Stimulated activated CD8-positive, alpha-beta memory T cell treated with anti-CD3 and anti-CD28 coated beads, Interleukin-4, amount 100 ng/mL, for 1 hour (primary cell): ENCODE measurements at places on chromosomes 12 and 14.

DNA sequence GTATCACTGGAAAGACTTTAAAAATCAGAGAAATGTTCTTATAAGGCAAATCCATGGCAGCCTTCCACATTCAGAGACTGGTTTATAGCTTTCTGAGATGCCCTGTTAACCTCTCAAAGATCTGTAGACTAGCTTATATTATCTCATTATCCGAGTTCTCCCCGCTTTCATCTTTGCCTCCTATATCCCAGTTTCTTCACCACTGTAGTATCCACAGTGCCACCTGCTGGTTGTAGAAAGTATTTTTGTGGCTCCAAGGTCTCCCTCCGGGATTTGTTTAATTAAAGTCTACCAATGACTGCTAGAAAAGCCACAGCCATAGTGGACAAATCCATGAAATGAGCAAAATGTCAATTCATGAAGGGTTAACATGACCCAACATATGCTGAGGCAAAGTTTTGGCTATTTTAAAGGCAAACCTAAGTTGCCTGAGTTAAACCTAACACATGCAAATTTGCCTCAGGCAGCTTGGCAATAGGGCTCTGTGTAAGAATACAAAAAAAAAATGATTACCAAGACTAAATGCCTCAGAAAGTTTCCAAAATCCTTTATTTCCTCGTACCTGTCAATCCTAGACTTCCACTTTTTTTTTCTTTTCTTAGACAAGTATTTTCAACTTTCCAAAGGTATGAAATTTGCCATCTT is 218.8 kb upstream of the BMP4 start:
- no peak for DNase-seq

DNA sequence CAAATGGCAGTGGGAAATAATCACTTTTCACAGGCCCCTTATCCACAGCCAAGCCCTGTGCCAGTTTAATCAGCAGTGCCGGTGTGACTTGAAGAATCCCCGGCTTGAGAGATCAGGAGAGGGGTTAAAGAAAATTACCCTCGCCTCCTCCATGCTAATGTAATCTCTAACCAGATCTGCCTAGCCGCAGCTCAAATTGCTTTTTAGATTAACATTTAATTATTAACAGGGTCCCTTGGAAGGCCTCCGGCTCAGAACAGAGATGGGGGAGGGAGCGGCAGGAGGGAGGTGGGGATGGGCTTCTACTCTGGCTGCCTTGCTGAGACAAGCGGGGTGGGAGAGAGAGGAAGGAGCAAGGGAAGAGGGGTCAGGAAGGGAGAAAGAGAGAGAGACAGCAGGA is 24.0 kb downstream of the FAM222A start:
- no peak for DNase-seq

DNA sequence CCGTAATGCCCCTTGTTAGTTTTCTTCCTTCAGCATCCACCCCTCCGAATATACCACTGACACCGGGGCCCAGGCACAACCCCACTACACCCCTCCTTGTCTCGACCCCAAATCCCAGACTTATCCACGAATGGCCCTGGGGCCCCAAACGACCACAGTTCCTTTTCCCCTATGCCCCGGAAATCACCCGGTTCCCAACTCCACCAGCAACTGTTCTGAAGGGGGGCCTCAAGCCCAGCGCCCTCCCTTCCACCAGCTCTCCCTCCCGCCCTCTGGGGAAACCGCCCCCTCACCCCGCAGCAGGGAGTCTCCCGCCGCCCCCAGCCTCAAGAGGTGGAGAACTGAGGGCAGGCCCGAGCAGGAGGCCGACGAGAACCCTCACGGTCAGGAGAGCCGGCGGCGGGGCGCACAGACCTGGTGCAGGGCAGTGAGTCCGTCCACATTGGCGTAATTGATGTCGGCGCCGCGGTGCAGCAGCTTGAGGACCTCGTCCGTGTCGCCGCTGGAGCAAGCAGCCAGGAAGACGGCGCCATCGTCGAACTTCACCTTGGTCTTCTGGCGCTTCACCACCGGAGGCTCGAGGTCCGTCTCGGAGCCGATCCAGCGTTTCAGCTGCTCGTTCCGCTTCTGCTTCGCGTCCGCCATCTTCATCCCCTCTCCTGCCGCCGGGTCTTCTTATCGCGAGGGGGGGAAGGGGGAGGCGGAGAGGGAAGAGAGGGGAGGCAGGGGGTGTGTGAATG is 446 bp downstream of the PPP1R12A start:
- no peak for DNase-seq

DNA sequence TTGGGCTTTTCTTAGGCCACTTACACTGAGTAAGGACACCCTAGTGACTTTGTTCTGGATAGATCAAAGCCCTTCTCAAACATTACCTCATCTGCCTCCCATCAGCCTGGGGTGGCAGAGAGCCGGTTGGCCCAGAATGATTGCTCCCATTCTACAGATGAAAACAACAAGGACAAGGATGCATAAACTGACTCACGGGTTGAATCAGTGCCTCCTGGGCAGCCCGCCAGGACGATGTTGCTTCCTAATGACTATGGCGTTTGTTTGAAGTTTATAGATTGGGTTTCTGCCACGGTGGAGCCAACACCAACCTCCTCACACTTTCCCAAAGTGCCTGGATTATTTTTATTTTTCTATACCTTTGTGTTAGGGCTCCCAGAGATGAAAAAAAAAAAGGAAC is 3.6 kb upstream of the VRK1 start:
- DNase-seq, result no peak

GRCh38 chr14:64574371-64575107 is 24.8 kb downstream of the PPP1R36 start:
- DNase-seq, result no peak

DNA sequence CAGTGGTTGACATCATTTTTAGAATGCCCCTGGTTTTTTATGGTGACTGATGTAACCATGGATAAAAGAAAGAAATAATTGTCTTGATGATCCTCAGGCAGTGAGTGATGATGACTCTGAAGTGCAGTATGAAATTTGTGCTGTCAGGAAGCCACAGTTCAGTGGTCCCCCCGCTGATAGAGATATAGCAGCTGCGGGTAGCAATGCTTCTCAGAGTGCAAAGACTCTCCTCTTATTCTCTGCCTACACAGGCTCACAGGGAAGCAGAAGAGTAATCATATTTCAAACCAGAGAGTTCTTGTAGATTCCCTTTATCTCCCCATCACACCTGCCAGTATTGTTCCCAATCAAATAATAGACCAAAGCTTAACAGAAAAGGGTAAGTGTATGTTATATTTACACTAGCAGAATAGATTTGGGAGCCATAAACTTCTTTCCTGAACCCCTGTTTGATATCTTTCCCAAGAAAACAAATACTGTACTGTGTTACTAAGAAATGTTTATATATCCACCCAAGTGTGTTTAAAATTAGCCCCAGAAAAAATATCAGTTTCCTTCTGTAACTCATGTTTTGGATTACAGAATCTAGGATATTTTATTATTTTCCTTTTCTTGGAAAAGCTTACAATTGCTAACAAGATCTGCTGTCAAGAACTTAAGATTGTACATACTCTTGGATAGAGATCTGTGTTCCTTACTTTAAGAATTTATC is 1817.4 kb upstream of the FLRT2 start:
- no peak for DNase-seq

DNA sequence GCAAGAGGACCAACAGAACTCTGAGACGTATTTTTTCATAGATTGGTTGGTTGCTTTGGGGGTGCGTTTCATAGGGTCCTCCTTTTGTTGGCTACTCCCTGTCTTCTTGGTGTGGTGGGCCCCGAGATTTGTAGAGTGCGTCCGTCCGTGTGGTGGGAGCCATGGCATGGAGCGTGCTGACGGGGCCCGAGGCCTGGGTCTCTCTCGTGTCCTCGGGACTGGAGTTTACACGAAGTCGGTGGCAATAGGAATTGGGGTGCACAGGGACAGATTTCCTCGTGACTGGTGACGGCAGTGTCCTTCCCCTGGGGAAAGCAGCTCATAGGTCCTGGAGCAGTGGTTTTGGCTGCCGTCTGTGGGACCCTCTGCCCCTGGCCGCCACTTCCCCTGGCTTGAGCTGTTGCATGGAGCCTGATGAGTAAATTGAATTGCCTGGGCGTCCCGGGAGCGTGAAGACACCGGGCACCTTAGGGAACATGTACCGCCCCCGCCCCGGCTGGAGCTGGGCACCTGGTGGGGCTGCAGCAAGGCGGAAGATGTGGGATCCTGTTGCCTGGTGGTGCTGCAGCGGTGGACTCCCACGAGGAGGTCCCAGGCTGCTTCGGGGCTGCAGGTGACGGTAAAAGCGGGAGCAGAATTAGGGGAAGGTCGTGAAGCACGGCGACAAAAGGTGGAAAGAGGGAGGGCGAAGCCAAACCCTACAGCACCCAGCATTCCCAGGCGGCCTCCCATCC is 153.7 kb upstream of the ALG10B start:
- no peak for DNase-seq

DNA sequence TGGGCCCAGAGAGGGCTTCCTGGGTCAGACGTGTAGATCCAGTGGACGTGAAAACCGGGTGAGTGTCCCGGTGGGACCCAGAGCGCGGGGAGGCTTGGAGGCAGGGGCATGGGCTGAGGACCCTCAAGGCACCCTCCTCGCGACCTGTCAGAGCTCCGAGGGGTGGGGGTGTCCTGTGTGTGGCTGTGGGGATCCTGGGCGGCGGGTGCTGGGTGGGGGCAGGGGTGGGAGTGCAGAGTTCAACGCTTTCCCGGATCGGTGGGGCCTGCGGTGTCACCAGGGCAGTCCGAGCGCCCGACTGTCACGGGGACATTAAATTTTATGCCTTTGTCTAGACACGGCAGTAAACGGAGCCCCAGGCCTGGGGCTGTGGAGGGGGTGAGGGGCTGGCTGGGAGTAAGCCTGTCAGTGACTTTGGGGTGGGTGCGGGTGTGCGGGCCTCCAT is 1.0 kb downstream of the TMEM121 start:
- DNase-seq, result no peak
